ENCODE measurements at places on chromosomes 5 and 9. TPM values are rescaled to one million over a fixed set of nuclear protein-coding genes. Genes with fewer than 3 reads are reported as not detected.

- DNase-seq = no peak
These were observed 20.7 kb downstream of the FAXDC2 start for GRCh38 chr5:154829589-154830218.

- no peak for DNase-seq
These were observed 156.1 kb downstream of the NXNL2 start for GRCh38 chr9:88691091-88691490.

DNA sequence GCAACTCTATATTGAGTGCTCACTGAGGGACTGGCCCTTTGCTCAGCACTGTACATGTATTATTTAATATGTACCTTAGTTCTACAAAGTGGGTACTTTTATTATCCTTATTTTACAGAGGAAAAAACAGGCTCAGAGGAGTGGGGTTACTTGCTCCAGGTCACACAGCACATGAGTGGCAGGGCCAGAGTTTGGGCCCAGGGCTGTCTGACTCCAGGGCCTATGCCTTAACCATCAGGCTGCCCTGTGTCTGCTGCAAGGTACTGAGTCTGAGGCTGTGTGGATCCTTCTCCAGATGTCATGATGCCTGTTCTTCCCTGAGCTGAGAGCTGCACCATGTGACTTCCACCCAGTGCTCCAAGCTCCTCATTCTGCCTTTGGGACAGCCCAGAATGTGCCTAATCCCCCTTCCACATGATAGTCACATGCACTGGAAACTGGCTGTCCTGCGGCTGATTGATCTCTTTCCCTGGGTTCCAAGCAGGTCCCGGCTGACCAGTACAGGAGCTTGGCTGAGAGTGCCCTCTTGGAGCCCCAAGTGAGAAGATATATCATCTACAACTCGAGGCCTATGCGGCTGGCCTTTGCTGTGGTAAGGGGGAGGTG, 15.4 kb downstream of the TMEM268 start:
- no peak for DNase-seq

- no peak for DNase-seq
These were observed 35.8 kb downstream of the WNK2 start for GRCh38 chr9:93219692-93220091.

- DNase-seq = no peak
These were observed 54.2 kb upstream of the NOTCH1 start for GRCh38 chr9:136599811-136600660.

DNA sequence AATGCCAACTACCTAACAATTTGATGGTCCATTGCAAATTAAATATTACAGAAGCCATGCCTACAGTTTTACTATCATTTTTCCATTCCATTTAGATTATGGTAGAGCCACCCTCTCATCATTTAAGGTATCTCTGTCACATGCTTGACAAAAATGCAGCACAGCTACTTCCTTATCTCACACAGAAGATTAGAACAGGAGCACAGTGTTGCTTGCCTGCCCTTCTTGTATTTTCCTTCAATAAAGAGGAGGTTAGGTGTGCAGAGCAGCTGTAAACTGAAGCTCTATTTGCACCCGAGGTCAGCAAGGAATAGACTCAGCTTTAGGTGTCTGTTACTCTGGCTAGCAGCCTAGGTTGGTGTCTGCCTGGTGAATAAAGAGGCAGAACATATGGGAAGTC, 51.5 kb upstream of the ATP10B start:
- no peak for DNase-seq

GRCh38 chr5:72955143-72955767, 586 bp upstream of the FCHO2 start:
- DNase-seq = no peak

- DNase-seq = no peak
These were observed 2.8 kb downstream of the SHC3 start for GRCh38 chr9:89175828-89176261.

DNA sequence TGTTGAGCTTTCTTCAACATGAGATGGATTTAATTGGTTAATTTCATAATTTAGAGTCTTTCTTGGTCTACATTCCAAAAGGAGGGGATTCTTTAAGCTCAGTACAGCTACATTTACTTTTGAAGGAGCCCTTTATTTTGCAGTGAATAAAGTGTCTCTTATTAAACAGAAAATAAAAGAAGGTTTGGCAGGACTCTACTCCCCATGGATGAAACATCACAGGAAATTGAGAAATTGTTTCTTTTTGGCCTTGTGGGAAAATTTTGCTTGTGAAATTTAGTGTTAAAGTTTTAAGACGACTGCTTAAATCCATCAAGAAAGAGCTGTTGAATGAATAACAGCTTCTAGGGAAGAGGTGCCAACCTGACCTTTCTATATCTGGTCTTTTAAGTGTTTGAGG, 187.7 kb downstream of the NTRK2 start:
- no peak for DNase-seq

GRCh38 chr9:108093773-108094675, 604.5 kb upstream of the KLF4 start:
- no peak for DNase-seq

- no peak for DNase-seq
These were observed 92.8 kb upstream of the LRRTM2 start for GRCh38 chr5:138967791-138968448.

- DNase-seq = no peak
These were observed 102.5 kb downstream of the SPATA31D1 start for GRCh38 chr9:82091100-82091499.

DNA sequence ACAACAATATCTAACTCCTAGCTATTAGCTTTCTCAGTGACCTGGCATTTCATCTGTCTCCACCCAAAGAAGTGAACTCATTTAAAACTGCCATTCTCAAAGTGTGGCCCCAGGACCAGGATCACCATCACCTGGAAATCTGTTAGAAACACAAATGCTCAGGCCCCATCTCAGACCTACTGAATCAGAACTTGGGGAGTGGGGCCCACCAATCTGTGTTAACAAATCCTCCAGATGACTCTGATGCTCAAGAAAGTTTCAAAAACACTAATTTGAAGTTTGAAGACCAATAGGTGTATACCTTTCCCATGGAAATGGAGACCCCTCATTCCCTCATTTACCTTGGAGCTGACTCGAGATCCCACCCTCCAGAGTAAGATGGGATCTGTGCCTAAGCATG, 72.3 kb downstream of the PRELID2 start:
- no peak for DNase-seq

- DNase-seq = no peak
These were observed 13.9 kb downstream of the LHFPL2 start for GRCh38 chr5:78634634-78635033.

Gene PPP2R2B
- 62.3 TPM for polyA plus RNA-seq

Gene CCDC192
- polyA plus RNA-seq = not detected

Gene NR5A1
- not detected for polyA plus RNA-seq

Gene GGTA1
- polyA plus RNA-seq = 0.26 TPM

Gene PCAT7
- polyA plus RNA-seq = not detected

Gene TMEM232
- not detected for polyA plus RNA-seq

Measured in immature natural killer cell (primary cell).